ENCODE measurements at places on chromosomes 12 and 14.

GRCh38 chr12:37666069-37666781 is 650.3 kb upstream of the ALG10B start:
- DNase-seq = no peak

- peak; percentile 42 for DNase-seq
Observed at GRCh38 chr12:27285403-27285802, 41.3 kb downstream of the STK38L start.

DNA sequence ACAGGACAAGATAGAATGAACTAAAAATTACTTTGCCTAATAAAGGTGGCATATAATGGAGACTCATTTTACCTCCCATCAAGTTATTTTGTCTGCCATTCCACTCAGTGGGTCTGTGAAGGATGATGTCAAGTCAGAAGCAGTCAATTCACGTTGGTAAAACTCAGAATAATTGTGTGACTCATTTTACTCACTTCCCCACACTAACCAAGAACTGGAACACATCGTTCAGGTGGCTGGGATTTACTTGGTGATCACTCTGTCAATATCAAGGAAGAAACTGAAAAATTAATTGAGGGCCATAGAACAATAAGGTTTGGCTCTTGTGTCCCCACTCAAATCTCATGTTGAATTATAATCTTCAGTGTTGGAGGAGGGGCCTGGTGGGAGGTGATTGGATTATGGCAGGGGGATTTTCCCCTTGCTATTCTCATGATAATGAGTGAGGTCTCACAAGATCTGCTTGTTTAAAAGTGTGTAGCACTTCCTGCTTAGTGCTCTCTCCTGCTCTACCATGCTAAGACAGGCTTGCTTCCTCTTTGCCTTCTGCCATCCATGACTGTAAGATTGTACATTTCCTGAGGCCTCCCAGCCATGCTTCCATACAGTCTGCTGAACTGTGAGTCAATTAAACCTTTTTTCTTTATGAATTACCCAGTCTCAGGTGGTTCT is 35.7 kb upstream of the GTF2A1 start:
- no peak for DNase-seq

- no peak for DNase-seq
Observed at GRCh38 chr14:20787025-20787424, 6.0 kb downstream of the RNASE6 start.

DNA sequence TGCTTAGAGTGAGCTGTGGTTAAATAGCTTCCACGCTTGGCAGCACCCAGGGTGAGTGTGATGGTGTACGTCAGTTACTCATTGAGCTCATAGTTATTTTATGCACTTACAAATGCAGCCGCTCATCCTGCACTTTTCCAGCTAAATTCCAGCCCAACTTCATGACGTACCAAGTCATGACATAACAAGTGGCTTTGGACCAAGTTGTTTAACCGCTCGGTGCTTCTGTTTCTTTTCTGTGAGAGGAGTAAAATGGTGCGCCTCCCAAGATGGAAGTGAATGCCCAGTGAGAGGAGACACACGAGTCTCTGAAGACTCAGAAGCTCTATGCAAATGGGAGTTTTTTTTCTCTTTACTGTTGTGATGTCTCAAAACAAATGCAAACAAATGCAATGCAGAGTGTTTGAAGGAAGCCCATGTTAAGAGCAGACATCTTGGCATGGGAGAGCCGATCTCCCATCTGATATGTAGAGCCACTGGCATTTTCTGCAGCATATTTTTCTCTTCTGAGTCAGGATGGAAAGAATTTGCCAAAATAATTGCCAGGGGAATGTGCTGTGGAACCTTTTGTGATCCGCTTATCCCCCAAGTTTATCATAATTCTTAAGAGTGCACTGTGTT is 72.2 kb downstream of the FBXW8 start:
- peak; percentile 57 for DNase-seq

GRCh38 chr12:105315726-105316125 is 14.8 kb upstream of the C12orf75 start:
- no peak for DNase-seq

GRCh38 chr12:131692431-131692830 is 18.5 kb upstream of the SFSWAP start:
- DNase-seq = no peak

- peak; percentile 95 for DNase-seq
Observed at GRCh38 chr14:28308734-28309133, 457.9 kb upstream of the FOXG1 start.

DNA sequence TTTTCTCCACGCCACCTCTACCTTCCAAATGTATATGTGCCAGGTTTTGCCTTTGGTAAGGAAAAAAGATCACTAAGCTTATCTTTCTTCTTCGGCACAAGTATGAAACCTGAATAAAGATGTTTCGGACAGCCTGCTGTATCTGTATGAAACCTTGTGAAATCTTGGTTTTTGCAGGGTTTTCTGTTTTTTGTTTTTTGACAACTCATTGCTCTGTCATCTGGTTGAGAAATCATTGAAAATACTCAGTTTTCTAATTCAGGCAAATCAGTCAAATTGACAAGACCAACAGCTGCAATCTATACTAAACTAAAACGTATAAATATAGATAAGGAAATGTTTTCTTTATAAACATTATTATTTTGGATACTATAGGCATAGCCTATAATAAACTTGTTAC is 63.1 kb upstream of the FGD4 start:
- DNase-seq = no peak

GRCh38 chr14:104384776-104385071 is 194.8 kb upstream of the C14orf180 start:
- no peak for DNase-seq

DNA sequence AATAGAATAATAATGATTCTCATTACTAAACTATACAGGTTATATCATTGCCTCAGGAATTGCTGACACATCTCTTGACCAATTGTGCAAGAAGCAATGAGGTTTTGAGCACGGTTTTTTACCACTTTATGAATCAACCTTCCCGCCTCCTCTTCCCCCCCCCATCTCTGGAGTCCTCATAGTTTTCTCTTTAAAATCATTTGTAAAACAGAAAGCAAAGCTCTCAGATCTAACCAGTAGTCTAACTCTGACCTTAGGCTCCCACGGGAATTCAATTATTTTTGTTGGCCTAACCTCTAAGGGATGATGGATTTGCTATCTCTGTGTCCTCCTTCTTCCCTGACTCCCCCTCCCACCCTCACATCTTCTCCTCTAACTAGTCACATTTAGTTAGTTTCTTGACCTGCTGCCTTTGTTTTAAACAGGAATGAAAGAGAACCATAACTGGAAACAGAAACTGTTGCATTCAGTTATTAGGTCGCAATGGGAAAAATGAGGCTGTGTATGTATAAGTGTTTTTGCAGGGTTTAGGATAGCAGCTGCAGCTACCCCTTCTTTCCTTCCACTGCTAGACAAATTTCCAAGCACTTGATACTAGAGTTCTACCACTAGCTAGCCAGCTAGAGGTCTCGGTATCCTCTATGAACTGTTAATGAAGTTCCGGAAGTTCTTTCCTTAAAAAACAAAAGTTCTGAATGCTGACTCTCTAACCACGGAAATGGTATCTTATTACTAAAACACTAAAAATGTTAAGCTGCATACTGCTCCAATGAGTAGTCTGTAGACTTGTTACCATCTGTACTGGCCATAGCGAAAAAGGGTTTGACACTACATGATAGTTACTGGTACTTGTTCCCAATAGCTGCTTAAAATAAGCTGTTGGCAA is 65.4 kb downstream of the TAOK3 start:
- DNase-seq = peak; percentile 89

GRCh38 chr14:60845523-60845922 is 111.0 kb downstream of the MNAT1 start:
- no peak for DNase-seq

DNA sequence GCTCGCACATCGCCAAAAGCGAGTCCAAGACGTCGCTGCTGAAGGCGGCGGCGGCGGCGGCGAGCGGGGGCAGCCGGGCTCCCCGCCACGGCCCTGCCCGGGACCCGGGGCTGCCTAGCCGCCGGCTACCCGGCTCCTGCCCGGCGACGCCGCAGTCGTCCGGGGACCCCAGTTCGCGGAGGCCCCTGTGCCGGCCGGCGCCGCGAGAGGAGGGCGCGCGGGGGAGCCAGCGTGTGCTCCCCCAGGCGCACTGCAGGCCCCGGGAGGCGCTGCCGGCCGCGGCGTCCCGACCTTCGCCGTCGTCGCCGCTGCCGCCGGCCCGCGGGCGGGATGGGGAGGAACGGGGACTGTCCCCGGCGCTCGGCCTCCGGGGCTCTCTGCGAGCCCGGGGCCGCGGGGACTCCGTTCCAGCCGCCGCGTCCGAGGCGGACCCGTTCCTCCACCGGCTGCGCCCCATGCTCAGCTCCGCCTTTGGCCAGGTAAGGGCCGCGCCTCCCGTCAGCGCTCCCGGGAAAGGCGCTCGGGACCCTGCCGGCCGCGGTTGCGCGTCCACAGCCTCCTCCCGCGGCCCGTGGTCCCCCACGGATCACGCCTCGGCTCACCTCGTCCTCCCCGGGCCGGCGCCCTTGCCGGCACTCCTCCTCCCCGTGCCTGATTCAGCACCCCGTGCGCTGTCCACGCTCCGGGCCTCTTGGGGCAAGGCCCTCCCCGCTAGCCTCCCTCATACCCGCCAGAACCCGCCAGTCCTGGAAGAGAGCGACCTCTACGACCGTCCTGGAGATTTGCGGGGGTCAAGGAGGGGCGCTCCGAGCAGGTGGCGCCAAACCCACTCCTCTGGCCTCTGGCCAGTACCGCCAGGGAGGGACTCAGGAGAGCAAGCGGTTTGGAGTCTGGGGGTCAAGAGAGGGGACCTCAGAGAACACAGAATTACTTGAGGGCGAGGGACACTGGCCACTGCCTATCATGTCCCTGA is 721 bp downstream of the CABP1 start:
- DNase-seq = peak; percentile 51

- no peak for DNase-seq
Observed at GRCh38 chr12:80087486-80088213, 11.7 kb upstream of the OTOGL start.

DNA sequence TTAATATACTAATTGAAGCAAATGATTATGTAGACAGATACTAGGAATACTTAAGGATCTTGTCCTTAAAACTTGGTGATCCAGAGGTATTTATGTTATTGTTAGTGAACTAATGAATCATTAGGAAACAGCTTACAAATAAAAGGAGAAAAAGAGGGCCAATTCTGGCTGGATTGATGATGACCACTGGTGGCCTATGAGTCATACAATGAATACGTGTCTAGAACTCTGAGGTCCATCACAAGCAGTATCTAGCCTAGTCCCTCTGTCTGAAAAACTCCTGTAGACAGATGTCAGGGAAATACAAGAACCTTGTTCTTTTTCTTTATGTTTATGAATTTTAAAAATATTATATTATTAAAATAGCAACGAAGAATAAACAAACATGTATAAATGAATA is 51.7 kb upstream of the RTL1 start:
- DNase-seq = peak; percentile 28

DNA sequence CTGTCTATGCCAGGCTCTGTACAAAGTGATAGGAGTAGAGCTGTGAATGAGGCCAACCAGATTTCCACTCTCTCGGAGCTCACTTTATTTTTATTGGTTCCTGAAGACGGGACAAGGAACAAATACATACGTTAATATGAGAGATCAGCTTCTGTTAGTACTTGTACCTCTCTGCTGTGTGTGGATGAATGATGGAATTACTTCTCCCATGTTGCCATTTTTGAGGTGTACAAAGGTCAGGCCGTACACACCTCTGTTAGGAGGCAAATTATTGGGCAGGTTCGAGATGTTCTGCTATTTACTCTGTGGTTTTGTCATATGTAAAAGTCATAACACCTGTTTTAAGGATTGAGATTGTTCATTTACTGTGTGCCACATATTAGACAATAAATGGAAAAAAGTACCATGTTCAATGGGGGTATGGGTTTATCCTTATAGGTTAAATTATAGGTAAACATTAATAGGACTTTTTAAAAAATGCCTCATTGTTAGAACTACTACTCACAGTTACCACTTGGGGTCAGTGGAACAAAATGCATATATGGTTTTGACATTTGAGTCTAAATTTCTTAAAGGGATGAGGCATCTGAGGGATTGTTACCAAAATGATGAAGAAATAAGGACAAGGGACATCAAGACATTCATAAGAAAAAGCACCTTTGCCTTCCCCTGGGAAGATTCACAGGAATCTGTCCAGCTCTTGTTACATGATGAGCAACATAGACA is 26.9 kb downstream of the WBP11 start:
- peak; percentile 64 for DNase-seq
